HFFc6 (cell line): ENCODE measurements at places on chromosomes 12 and 14.

DNA sequence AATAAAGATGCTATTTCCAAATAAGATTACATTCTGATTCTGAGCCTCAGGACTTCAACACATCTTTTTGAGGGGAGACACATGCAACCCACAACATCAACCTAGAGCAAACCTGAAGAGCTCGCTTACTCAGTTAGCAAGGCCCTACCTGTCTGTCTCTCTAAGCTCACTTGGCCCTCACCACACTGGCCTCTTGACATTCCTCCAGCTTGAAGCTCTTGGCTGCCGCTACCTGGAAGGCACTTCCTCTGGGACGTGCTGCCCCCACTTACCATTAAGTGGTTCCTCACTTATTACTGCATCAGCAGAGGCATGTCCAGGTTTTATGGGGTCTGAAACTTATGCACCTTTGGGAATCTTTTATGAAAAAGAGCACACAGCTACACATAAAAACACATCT is 354.8 kb downstream of the GALC start:
- no peaks in the 10 kb centered on the region for H3K27me3 ChIP-seq
- H3K36me3 ChIP-seq = 0 out of 2 replicates have a peak, but pooled peaks cover under 1% of the 10 kb centered on the region

- H3K27me3 ChIP-seq = peaks cover 38% of the 10 kb centered on the region
- H3K27ac ChIP-seq = peak overlapping the region; percentile 73
- DNase-seq = no peak
- peaks cover 44% of the 10 kb centered on the region for H3K36me3 ChIP-seq
- peaks cover 70% of the 10 kb centered on the region for H3K4me1 ChIP-seq
Observed at GRCh38 chr12:111454311-111454710, 48.6 kb downstream of the SH2B3 start.

DNA sequence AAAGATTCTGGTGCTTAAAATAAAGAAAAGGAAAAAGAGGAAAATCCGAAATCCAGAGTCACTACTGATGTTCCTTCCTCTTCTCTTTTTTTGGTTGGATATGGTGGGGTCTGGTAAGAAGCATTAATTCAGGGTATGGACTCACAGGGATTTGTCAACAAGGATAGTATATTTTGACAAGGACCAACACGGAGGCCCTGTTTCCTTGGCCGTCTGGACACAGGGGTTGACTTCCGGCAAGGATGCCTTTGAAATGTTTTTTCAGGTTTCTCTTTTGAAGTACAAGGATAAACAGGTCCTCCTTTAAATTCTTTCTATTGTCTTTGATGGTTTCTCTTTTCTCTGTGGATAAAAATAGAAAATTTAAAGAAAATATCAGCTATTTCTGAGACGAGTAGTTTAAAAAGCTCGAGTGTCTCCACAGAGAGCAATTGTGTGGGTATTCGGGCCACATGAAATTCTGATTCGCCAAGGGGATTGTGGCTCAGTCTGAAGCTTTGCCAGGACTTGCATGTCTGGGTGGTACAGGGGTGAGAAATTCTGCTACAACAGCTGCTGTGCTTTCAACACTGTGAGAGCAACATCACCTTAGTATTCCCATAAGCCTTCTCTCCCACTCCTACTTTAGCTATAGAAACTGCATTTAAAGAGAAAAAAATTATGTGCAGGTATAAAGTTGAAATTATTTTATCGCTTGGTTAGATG is 88.5 kb upstream of the CSRP2 start:
- no peaks in the 10 kb centered on the region for H3K4me1 ChIP-seq
- H3K36me3 ChIP-seq = no peaks in the 10 kb centered on the region
- no peak overlapping the region for H3K4me3 ChIP-seq
- peaks cover 37% of the 10 kb centered on the region for H3K27me3 ChIP-seq

- H3K36me3 ChIP-seq = no peaks in the 10 kb centered on the region
- H3K4me3 ChIP-seq = peak overlapping the region; percentile 70; the same call in 1 of the 2 replicates
- DNase-seq = peak; percentile 3
- H3K27ac ChIP-seq = no peak overlapping the region
Observed at GRCh38 chr12:21697904-21698630, 40.4 kb upstream of the LDHB start.
